ENCODE measurements at places on chromosomes 11 and 22.

DNA sequence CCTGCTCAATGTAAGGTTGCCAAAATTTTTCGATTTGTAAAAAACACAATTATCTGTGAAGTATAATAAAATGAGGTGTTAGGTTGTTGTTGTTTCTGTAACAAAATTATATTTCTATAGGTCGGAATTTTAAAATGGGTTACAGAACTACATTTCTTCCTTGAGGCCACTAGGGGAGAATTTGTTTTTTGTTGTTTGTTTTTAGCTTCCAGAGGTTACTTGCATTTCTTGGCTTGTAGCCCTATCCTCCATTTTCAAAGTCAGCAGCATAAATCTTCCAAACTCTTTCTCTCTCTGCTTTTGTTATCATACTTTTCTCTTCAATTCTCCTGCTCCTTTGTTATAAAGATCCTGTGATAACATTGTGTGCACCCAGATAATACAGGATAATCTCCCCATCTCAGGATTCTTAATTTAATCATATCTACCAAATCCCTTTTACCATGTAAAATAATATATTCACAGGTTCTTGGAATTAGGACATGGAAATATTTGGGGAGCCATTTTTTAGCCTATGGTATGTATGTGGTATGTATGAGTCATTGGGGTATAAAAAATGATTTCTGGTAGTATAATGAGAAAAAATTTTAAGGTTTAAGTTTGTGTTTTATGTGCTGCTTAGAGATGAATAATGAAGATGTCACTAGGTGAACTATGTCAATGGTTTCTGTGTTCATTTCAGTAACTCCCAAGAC, 9.4 kb upstream of the PATL1 start:
- no peak for ATAC-seq

- no peak for ATAC-seq
Measured at GRCh38 chr11:69452206-69452987, 29.1 kb upstream of the LINC01488 start.

DNA sequence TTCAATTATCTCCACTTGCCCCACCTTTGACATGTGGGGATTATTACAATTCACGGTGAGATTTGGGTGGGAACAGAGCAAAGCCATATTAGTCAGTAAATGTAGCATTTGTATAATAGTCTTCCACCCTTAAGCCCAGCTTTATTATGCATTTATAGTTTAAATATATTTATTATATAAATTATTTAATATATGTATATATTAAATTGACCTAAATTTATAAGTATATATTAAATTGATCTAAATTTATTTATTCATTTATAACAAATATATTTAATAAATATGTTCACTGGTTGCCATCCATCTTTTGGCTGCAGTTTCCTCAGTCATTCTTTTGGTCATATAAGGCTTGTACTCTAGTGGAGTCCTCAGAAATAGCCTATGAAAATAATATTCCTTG, 23.6 kb upstream of the CHORDC1 start:
- no peak for ATAC-seq

DNA sequence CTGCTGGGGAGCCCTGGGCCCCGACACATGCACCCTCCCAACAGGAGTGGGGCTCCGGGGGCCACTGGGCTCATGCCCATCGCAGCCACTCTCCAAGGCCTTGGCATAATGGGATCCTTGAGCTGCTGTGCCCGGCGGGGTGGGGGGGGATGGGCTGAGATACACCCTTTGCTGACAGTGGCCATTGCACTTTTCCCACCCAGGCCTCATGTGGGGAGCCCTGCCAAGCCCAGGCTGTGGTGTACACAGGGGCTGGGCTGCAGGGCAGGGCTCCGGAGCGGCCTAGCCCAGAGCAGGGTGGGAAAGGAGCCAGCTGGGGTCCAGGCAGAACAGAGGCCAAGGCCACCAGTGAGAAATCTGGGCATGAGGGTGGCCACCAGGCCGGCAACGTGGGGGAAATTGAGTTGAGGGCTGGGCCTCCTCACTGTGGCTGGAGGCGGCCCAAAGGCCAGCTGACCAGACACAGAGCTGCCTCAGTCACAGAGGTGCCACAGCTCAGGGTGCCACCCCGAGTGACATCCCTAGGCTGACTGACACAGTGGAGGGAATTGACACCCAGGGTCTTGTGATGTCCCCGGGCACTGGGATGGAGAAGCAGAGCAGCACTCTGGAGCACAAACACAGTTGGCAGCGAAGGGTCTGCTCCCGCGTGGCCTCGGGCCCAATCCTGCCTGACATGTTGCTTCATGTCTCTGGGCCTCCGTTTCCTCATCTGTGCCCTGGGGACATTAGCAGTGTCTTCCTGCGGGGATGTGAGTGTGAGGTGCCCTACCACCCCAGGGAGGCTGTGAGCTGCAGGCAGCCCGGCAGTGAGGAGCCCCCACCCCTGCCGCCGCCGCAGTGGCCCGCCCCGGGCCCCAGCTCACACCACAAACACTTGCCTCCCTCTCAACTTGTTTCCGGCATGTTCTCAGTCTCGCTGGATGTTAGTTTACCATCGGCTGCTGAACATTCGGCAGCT, 30.4 kb downstream of the RTN4R start:
- ATAC-seq, result no peak

- ATAC-seq, result no peak
Measured at GRCh38 chr11:5550440-5551095, 2.2 kb upstream of the OR52H1 start.

- no peak for ATAC-seq
Measured at GRCh38 chr11:118341261-118341660, 1.2 kb downstream of the CD3D start.

DNA sequence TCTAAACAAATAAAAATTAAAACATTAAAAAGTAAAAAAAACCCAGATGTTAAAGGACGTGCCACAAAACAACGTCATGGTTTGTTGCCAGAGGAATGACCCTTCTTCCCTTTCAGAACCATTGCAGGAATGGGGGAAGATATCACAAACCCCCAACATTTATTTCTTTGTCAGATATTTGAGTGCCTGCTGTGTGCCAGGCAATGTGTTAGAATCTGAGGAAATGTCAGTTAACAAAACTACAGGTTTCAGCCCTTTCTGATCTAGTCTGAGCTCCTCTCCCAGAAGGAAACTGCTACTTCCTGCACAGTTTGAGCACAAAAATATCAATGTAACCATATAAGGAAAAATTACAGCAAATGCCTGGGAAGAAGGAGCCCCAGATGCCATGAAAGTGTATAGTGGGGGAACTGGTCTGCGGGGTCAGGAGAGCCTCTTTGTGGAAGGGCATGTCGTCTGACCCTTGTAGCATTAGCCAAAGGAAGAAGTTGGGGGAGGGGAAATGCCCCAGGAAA, 7.1 kb upstream of the NHERF4 start:
- no peak for ATAC-seq

DNA sequence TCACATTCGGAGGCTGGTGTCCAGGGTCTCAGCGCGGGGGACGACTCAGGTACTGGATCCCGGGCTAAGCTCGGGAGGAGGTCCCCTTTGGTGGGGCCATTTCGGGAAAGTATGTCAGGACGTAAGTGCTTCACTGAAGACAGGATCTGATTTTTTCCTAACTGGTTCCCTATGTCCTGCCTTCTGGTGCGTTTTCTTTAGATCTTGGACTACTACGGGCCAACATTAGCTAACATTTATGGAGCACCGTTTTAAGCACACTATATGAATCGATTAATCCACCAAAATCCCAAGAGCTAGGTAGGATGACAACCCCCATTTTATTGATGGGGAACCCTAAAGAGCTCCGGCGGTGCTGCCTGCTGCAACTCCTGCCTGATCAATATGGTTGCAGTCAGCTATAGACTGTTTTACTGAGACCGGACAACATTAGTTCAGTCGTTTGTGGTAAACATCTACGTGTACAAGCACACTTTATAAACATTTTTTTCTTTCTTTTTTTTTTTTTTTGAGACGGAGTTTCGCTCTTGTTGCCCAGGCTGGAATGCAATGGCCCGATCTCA, 17.0 kb upstream of the WDR74 start:
- ATAC-seq, result peak; percentile 9

GRCh38 chr22:23180893-23181720, 798 bp downstream of the BCR start:
- ATAC-seq, result peak; percentile 1

DNA sequence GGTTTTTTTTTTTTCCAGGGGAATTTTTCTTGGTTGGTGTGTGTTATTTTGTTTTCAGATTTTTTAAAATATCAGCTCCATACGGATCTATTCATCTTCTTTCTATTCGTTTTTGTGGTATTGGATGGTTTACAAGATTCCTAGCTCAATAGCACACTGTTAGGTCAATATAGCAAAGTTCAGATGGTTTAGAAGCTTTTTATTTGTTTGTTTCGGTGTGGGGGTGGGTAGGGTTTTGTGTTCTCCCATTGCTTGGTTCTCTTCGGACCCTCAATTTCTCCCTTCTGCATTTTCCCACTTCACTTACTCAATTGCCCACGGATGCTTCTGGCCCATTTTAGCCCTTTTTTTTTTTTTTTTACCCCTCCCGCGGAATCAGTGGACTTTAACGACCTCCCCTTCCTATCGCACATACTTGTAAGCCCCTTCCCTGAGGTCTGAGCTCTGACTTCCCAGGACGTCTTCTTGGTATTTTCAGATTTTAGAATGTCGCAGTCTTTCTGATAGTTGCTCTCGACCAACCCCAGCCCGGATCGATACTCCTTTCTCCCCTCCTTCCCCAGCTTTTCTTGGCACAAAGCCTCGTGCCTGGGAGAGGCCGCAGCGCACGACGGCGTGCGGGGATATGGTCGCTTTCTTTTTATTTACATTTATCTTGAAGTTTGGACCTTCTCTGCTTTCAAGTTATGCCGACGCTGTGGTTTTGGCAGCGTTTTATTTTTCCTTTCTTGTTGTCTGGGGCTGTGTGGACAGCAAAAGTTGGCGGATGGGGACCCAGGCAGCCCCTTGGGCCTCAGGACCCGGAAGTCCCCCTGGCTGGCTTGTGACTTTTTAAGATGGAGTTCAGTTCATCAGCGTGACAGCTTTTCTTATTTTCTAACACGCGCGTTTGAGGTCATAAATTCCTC, 4.4 kb upstream of the SPDYC start:
- ATAC-seq, result no peak

- ATAC-seq, result no peak
Measured at GRCh38 chr11:86726118-86726753, 53.8 kb upstream of the ME3 start.

DNA sequence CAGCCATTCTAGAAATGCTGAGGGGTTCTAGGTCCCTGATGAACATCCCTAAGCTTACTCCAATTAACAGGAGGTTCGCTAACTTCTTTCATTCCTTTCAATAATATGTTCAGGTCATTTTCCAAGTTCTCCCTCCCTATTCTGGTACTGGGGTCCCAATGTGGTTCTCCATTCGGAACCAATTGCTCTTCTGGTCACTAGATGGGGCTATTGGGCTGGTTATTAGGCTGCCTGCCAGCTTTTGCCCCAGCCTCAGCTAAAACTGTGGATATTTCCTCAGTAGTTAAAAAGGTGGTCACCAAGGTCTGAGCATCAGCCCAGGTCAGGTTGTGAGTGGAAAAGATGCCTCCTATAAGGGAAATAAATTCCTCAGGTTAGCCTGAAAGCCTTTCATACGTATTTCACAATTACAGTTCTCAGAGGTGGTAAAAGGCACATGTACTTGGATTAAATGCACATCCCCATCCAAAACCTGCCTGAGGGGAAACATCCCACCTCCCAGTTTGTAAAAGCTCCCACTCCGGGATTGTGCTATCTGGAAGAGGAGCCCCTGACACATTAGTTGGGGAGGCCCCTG, 161.1 kb upstream of the CCDC179 start:
- ATAC-seq, result peak; percentile 59

- ATAC-seq, result no peak
Measured at GRCh38 chr11:114397349-114397982, 2.8 kb downstream of the C11orf71 start.

All from motor neuron (in vitro differentiated cells).